A549 treated with RU486 at 1 μM for 4 hours (cell line): ENCODE measurements at places on chromosomes 6 and 20. TPM values are rescaled to one million over a fixed set of nuclear protein-coding genes. Genes with fewer than 3 reads are reported as not detected.

Gene TREML1
- total RNA-seq = not detected in 5 replicates

Gene GHRH
- not detected in 5 replicates for total RNA-seq

Gene NCOA7
- total RNA-seq = 19.8 to 33.2 TPM (median 31.2 TPM) in 5 replicates

Gene COL9A3
- total RNA-seq = 0.18 to 0.87 TPM (median 0.43 TPM) in 5 replicates

Gene PSORS1C1
- total RNA-seq = 3.0 to 4.4 TPM (median 4.1 TPM) in 5 replicates

Gene LY6G6D
- total RNA-seq = not detected in 5 replicates

Gene DSE
- total RNA-seq = 12.4 to 19.1 TPM (median 17.3 TPM) in 5 replicates

Gene NOL7
- total RNA-seq = 72.5 to 85.9 TPM (median 74.5 TPM) in 5 replicates

Gene EFCAB8
- not detected in 5 replicates for total RNA-seq

Gene BTNL2
- not detected in 5 replicates for total RNA-seq

Gene BMP6
- 13.7 to 21.7 TPM (median 20.3 TPM) in 5 replicates for total RNA-seq

Gene CNKSR3
- total RNA-seq = 5.1 to 6.7 TPM (median 5.4 TPM) in 5 replicates

Gene TREM2
- total RNA-seq = not detected in 5 replicates

Gene SLC22A3
- total RNA-seq = 25.9 to 39.8 TPM (median 36.8 TPM) in 5 replicates

Gene C2
- 0.15 to 0.45 TPM (median 0.35 TPM) in 5 replicates for total RNA-seq

Gene ZNF311
- 0.14 to 0.28 TPM (median 0.19 TPM) in 4 of 5 replicates, not detected in the other for total RNA-seq

Gene TINAG
- not detected in 5 replicates for total RNA-seq
